ENCODE measurements at places on chromosomes 16 and 17.
A peak's percentile ranks its signal among the peaks of the same experiment; 100 is the strongest.

DNA sequence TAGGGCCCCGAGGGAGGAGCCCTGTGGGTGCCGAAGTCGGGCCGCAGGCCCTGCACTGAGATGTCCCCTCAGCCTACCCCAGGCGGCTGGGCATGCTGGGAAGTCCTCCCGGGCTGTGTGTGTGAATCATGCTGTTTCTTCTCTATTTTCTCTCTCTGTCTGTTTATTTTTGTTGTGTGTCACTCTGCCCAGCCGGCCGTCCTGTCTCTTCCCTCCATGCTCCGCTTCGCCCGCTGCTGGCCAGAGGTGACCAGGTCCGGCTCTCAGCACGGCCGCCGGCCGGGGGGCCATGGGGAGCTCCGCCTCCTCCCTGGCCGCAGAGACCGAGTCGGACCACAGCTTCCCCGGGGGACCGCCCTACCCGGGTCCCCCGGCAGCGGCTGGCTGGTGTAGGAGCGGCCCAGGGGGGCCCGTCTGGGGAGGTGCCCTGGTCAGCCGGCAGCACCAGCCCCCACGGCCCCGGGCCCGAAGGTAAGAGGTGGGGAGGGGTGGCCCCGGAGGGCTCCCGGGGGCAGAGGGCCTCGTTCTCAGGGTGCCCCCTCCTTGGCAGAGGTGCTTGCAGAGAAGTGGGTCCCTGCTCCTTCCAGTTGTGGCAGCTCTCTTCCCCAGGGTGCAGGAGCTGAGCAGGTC, 12.5 kb downstream of the CAPN15 start:
- DNase-seq: no peak

- DNase-seq: no peak
Observed at GRCh38 chr16:50925758-50926357, 184.0 kb downstream of the CYLD start.

- DNase-seq: no peak
Observed at GRCh38 chr16:30839523-30840227, 52.7 kb upstream of the ZNF629 start.

- DNase-seq: no peak
Observed at GRCh38 chr16:29977063-29977825, 3.6 kb downstream of the TAOK2 start.

- DNase-seq: no peak
Observed at GRCh38 chr17:66476014-66476413, 173.6 kb downstream of the PRKCA start.

GRCh38 chr16:67847064-67847861, at the start of gene CENPT:
TSS of gene CENPT (minus strand) at chr16:67847693. CDS start at chr16:67833859, 13,834 bp downstream.
- DNase-seq: peak; percentile 47

GRCh38 chr16:14564323-14564722, 65.7 kb downstream of the PARN start:
- DNase-seq: no peak

DNA sequence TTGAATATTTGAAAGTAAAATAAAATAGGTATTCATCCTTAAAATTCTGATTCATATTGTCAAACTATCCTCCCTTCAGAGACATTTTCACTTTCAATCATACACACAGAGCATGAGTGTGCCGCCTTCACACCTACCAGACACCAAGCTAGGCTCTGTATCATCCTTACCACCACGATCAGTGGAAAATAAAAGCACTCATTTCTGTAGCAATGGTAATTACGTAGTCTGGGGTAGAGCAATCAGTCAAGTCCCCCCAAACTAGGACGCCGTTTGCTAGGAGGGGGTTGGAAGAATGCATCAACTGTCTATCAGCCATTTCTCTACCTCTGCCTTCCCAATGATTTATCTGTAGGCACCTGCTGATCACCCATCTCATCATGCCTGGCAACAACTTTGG, 84.6 kb upstream of the GRIN2A start:
- DNase-seq: peak; percentile 68

DNA sequence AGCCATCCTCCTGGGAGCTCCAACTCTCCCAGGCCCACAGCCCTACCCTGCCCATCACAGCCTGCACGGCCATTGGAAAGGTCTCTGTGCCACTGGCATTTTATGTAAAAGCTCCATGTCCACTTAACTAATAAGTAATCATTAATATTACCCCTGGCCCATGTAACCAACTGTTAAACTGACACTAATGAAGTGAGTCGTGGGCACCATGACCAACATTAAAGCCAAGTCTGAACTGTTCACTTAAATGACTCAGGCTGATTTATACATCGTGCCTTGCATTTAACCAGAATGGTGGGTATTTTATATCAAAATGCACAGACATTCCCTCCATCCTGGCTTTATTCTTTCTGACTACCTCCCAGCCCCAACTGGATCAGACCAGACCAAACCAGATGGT, 229.3 kb downstream of the SOX9 start:
- no peak for DNase-seq

GRCh38 chr16:27421961-27422740, 20.2 kb downstream of the IL21R start:
- no peak for DNase-seq

GRCh38 chr17:58111676-58112075, 28.5 kb downstream of the DYNLL2 start:
- DNase-seq: no peak

- DNase-seq: no peak
Observed at GRCh38 chr16:15484662-15485061, 50.3 kb downstream of the BMERB1 start.

DNA sequence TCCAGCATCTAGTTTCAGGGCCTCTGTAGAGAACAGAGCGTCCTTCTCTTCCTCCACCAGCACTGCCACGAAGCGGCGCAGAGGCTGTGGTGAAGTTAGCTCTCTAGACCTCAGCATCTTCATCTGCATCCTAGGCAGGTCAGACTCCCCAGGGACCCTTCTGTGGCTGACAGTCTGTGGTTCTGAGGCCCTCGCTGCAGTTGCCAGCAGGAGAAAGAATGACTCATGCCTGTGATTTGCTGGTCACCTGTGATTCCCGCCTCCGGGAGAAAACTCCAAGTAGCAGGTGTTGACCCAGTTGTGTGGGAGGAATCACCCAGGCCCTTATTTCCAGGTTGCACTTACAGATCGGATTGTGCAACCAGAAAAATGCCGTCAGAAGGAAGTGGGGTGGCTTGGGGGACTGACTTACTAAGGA, 117.3 kb upstream of the CACNG5 start:
- DNase-seq: peak; percentile 31

DNA sequence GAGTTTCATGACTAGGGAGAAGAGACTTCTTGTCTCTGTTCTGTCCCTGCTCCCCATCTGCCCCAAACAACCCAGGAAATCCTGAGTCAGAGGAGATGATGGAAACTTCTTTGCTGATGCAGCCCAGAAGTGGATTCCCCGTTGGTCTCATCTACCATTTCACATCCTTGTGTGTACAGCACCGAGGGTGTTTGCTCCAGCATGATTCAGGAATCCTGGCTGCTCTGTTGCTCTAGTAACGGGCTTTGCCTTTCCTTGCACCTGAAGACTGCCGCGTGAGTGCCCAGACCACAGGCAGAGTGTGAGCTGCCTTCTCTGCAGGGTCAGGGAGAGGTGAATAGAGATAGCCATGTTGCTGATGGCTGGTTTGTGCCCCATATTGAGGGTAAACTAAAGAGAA, 408.4 kb downstream of the CPPED1 start:
- DNase-seq: no peak

DNA sequence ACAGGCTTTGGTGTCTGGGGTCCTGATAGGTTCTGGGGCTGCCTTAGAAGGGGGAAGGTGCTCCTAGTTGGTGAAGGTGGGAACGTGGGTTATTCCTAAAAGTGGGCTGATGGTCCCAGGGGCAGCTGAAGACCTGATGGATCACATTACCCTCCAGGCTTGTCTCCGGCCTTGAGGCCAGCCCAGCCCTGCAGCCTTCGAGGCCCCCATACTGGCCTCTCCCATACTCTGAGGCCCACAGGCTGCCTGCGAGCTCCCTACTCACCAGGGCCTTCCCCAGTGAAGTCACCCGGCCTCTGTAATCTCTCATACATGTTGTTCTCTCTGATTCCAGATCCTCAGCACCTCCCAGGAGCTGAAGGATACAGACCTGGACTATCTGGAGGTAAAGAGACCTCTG, 2.7 kb downstream of the RNF112 start:
- no peak for DNase-seq

DNA sequence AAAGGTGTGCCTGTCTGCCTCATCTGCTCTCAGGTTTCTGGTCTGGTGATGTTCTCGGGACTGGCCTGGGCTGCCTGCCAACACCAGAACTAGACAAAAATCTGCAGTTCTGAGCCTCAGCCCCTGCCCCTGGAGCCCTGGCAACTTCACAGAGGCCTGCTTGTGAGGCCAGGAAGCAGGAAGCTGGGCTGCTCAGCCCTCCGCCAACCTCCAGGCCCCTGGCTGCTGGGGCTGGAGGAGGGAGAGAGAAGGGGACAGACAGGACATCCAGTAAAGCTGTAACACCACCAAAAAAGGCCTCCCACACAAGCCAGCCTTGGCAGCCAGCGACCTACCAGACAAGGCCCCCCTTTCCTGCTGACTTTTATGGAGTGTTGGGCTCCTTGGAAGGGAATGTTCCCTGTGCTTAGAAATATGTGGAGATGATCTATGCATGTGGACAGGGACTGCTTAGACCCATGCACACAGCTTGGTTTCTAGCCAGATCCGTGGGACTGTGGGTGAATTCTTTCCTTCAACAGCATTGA, 157.6 kb downstream of the XYLT1 start:
- no peak for DNase-seq

DNA sequence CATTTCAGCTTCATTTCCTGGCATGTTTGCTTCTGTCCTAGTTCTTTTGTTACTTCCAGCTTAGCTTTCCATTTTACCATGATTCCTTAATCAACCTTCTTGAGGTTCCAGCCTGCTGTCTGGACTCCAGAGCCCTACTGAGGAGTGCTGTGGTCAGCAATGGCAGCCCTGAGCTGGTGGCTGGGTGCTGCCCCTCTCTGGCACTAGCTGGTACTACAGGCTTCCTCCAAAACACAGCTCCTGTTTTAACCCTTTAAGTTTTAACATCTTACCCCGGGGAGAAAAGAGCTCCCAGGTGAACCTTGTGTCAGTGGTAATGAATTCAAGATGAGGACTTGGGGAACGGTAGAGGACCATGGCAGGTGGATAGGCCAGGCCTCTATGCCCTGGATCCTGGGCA, 395.5 kb downstream of the TMEM114 start:
- no peak for DNase-seq

- DNase-seq: no peak
Observed at GRCh38 chr17:31591924-31592323, 200.4 kb downstream of the RAB11FIP4 start.

DNA sequence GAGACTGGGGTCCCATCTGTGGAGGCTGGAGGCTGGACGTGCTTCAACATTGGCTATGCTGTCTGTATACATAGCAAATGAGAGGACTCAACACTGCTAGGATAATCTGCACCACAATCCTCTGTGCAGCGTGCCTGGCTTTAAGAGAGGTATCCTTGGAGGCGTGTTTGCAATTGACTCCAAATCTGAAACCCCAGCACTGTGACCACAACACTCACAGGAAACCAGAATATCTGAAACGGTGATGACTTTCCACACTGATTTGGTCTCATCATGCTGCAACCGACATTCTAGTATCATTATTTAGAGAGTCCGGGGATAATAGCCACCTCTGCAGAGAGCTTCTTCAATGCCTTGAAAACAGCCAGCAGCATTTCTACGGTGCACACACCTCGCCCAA, 35.1 kb downstream of the TLE7 start:
- no peak for DNase-seq

DNA sequence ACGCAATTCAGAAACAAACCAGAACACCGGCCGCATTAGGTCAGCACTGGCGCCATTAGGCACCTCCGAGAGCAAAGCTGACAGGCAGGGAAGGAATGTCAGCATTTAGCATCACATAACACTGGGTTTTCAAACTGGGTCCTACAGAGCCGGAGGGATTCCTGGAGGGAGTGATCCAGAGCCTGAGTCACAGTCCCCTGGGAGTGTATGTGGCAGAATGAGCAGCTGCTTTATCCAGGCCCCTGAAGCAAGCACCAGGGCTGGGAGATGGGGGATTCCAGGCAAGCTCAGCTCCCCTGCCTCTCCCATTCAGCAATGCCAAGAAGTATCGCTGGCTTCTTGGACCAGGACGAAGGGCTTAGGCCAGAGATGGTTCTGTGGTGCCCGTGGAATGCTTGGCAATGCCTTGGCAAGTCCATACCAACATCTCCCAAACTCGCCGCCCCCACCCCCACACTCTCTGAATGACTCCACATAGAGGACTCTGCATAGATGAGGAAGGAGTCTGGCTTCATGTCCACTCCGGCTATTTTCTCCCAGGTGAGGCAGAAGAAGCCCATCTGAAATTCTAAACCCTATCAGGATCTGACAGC, 20.4 kb downstream of the GAS7 start:
- DNase-seq: no peak

DNA sequence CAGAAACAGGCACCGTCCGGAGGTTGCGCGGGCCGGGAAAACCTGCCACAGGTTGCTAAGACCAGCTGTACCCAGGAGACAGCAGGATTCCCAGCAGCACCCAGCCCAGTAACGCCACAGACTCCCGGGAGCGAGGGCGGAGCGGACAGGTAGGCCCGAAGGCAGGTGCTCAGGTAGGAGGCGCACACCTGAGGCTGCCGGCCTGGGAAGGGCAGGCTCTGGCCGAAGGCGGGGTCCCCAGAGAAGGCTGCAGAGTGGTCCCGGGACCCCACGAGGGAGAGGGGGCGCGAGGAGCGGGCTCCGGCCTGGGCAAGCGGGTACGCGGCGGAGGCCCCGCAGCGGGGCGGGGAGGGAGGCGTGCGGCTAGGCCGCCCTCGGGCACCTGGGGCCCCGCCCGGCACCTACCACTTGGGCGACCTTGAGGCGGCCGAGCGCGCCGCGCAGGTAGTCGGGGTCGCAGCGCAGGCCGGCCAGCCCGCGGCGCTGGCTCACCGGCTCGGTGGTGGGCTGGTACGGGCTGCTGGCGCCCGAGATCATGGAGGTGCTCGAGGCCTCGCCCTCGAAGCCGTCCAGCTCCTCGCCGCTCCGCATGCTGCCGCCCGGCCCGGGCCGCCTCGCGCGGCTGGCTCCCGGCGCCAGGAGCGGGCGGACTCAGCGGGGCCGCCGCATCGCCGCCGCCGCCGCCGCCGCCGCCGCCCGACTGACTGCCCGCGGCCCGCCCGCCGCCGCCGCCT, 441 bp downstream of the CMTM4 start:
- peak; percentile 42 for DNase-seq

DNA sequence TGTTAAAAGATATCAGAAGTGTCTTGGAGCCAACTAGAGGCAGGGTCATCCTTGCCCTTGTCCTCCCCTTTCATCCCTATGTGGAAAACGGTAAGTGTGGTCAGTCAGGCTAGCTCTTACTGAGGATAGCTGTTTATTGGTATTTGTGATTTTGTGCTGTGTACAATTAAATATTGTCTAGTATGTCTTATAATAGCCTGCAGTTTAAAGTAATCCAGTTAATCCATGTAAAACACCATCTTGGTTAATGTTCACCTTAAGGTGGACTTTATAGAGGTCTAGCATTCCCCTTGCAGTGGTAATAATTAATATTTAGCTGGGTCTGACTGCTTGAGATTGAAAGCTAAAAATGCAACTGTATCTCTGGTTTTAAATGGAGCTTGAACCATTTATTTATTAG, 25.6 kb downstream of the METTL9 start:
- no peak for DNase-seq

GRCh38 chr16:82660966-82661365, 34.2 kb downstream of the CDH13 start:
- DNase-seq: no peak
